ENCODE measurements at places on chromosomes 6 and 20.

- no peak for DNase-seq
Observed at GRCh38 chr20:4453359-4453758, 268.4 kb upstream of the PRND start.

DNA sequence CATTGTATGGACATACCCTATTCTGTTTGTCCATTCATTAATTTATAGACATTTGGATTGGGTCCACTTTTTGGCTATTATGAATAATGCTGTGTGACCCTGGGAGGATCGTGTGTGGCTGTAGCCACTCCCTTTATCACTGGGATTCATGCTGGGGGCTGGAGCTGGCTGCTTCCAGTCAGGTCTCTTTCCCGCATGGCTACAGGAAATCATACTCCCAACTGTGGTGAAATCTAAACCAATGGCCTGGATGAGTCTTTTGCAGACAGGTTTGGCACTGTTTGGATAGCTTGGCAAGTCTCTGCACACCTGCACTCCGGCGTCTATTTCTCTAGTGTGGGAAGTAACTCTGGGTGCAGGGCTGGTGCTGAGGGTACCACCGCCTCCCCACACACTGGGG lies 80.4 kb downstream of the RIN2 start:
- no peak for DNase-seq

DNA sequence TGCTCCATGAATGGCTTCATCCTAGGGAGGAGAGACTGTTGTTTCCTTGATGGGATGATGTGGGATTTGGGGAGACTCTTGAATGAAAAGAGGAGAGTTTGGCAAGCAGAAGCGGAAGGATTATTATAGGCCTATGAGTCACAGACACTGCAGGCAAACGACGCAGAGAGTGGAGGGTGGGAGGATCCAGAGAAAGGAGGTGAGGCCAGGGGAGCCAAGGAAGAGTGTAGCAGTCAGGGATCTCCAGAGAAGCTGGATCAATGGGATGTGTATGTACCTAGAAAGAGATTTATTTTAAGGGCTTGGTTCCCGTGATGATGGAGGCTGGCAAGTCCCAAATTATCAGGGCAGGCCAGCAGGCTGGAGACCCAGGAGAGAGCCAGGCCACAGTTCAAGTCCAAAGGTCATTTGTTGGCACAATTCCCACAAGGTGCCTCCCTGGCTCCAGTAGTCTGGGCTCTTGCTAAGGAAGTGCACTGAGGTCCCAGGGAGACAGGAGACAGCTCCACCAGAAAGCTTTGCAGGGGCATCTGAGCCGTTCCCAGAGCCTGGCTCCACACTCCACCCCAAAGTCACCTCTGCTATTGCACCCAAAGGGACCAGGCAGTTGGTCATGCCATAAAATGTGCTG lies 76.0 kb downstream of the ADTRP start:
- no peak for DNase-seq

- no peak for DNase-seq
Observed at GRCh38 chr6:166691199-166691598, 64.1 kb upstream of the RPS6KA2 start.

DNA sequence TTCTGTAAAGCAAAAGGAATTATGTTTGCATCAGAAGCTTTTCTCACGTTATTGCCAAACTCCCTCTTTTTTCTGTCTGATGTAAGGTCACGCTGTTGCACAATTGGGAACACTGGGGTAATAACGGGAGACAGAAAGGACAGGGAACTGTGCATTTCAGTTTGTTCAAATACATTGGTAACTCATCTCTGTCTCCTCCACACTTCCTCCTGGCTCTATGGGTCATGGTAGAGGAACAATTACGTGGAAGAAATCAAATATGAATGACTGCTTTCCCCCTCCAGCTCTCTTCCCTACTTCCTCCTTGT lies 132.2 kb upstream of the TNFAIP3 start:
- DNase-seq, result no peak

All from activated CD4-positive, alpha-beta T cell treated with anti-CD3 and anti-CD28 coated beads, Interleukin-10, Interleukin-2, amounts not matched to agents 100 ng/mL and 50 ng/mL, durations not matched to agents 16 hours and 8 hours (primary cell).